ENCODE measurements at places on chromosomes 4 and X. TPM values are rescaled to one million over a fixed set of nuclear protein-coding genes. Genes with fewer than 3 reads are reported as not detected.

DNA sequence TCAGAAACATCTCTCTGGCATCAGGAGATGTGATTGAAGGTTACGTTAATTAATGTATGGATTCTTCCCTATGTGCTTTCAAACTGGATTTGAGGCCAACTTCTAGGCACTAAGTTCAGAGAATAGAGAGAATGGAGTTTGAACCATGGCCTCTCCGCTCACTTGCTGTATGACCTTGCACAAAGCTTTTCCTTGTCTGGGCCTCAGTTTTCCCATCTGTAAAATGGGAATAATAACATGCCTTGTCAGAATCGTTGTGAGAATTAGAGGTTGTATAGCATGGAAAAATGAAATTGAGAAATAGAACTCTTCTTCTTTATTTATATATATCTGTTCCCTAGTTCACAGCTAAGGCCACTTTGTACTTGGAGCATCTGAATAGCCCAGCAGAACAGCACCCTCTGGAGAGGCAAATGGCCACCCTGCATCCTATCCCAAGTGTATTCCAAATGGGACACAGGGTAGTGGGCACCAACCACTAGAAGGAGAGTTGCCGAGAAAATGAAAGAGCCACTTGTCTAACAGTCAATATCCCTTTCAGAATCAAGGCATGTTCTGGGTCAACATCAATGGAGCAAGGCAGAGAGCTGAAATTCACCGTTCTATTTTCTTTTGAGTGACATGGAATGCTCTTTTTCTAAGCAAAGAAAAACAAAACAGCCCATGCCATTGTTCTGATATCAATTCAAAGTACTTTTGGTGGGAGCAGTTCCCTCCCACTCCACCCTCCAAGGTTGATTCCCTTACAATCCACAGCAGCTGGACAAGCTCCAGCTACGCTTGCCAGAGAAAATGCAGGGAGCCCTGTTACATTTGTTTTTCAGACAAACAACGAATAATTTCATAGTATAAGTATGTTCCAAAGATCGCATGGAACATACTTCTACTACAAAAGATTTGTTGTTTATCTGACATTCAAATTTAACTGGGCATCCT, 23.3 kb upstream of the MTM1 start:
- no peak for DNase-seq

The SGMS2 gene
- total RNA-seq, result 0.16 TPM

DNA sequence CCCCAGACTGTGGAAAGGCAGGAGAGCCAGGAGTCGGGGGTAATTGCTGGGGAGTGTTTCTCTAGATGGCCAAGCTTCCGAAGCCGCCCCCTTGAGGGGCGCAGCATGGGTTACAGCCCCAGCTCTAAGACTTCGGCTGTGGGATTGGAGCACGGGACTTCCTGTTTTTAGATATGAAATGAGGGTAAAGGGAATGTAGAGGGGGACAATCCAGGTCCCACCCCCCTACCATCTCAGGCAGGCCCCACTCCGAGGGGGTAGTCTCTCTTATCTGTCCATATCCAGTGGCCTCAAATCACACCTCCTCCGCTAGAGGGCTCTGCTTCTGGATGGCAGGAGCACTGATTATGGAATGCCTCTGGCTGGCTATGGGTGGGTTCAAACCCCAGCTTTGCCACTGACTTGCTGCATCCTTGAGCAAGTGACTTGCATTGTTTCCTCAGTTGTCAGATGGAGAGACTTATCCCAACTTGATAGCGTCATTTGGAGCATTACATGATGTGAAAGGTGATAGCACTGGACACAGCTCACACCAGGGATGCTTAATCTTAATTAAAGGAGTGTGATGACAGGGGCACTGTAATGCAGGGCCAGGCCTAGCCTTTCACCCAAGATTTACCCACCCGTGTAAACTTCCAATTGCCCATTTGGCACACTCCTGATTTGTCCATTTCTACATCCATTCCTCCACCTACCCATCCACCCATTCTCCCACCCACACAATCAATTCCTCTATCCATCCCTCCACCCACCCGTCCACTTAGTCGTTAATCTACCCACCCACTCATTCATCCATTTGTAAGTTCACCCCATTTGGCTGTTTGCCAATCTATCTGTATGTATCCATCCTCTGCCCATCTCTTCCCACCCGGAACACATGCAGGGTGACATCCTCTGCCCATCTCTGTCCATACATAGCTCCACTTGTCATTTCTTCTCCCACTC, 848 bp upstream of the KCND1 start:
- peak; percentile 10 for DNase-seq

DNA sequence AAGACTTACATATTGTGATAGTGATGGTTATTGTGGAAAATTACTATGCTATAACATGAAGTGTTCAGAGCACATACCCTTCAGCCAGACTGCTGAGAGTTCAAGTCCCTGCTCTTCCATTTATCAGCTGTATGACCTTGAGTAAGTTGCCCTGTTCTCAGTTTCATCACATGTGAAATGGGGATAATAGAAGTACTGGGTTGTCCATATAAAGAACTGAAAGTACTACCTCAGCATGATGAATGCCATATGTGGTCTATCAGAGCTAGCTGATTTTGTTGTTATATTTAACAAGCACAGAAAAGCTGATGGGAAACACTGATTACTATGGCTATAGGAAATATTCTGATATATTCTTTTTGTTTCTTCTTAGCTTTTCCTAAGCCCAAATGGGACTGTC, 115.6 kb downstream of the REPS2 start:
- DNase-seq, result no peak

The NRK gene
- not detected for total RNA-seq

DNA sequence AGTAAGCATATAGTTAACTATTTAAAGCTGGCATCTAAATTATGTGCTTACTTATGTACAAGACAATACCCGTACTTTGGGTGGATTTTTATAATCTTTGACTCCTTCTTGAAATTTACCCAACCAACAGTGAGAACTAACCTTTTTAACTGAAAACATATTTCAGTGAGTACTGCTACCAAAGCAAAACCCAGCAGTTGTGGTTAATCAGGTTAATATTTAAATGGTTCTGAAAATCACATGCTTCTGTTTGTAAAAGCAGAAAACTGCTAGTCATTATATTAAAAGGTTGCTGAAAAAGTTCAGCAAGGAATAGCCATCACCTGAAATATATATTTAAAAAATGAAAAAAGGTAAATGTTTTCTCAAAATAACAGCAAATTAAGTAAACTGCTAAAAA, 20.0 kb downstream of the UBE2D3 start:
- no peak for DNase-seq

DNA sequence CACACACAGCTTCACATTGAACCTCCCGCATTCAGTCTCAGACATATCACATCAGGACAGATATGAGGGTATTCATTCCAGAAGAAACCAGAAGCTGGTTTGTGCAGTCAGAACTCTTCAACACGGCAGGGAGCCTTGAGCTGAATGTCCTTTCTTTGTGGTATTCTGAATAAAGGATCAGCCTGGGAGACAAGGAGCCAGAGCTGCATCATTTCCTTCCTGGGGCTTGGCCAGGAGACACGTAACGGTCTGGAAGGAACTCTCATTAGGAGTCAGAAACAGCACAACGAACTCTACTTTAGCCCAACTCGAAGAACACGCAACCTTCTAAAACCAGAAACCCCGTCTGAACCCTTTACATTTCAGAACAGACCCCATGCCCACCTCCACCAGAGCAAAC, 46.4 kb downstream of the KDR start:
- DNase-seq, result no peak

The LETM1 gene
- total RNA-seq, result 28.3 TPM

The ZNF732 gene
- total RNA-seq, result not detected

DNA sequence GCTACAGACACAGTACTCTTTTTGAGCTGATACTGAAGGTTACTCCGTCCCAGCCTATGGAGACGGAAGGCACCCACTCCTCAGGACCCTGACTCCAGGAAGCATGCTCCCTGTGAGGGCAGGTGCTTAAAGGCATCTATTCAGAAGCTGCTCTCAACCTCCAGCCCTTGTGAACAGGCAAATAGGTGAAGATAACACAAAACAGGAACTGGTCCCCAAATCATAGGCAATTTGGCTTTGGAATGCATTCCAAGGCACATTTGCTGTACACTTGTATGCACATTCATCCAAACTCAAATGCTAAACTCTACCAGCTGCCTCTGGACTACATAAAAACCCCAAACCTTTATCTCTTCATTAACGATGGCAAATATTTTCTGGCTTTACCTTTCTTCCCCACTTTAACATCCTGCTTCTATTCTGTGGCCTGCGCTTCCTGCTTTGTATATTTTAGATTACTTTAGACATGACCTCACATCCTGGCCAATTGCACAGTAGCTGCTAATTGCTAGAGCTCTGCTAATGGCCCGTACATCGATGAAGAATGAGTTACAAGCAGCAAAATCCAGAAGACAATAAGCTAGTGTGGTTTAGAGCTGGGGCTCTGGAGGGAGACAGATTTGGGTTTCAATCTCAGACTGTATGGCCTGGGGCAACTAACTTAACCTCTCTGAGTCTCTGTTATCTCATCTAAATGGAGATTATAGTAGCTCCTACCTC, 3.2 kb downstream of the SEL1L3 start:
- DNase-seq, result no peak

The ASB9 gene
- total RNA-seq, result 2.5 TPM

GRCh38 chrX:100418556-100418955, 8.5 kb upstream of the PCDH19 start:
- DNase-seq, result no peak

DNA sequence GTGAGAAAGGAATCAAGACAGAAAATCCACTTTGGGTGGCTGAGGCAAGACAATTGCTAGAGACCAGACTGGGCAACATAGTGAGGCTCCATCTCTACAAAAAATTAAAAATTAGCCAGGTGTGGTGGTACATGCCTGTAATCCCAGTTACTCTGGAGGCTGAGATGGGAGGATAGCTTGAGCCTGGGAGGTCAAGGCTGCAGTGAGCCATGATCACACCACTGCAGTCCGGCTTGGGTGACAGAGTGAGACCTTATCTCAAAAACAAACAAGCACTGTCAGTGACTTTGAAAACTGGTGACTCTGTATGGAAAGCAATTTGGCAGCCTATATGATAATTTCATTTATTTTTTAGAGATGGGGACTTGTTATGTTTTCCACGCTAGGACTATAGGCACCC, 2.3 kb upstream of the ELOVL6 start:
- DNase-seq, result no peak

DNA sequence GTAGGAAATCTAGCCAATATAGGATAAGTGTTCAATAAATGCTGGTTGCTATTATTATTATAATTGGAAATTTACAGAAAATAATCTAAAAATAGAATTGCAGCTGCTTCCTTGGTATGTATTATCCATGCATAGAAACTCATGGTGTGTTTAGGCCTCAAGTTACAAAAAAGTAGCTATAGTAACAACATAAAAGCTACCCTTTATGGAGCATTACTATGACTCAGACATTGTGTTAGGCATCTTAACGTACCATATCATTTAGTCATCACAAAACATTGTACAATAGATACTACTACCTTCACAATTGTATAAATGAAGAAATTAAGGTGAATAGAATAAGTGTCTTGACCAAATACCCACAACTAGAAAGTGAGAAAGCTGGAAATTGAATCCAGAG, 126.9 kb upstream of the NRK start:
- no peak for DNase-seq

- no peak for DNase-seq
Observed at GRCh38 chr4:15955670-15956069, 7.3 kb downstream of the FGFBP2 start.

The TECRL gene
- not detected for total RNA-seq

- DNase-seq, result no peak
Observed at GRCh38 chr4:23770011-23770410, 119.8 kb downstream of the PPARGC1A start.

Measured in activated naive CD4-positive, alpha-beta T cell treated with anti-CD3 and anti-CD28 coated beads, Interleukin-2, amount 50 U/mL, for 72 hours (primary cell).